Pancreas (tissue), 10 donors: ENCODE measurements at places on chromosomes 1 and 21.

- DNase-seq = no peak
Observed at GRCh38 chr1:224815647-224816046, 113.8 kb upstream of the DNAH14 start.

- DNase-seq = no peak
Observed at GRCh38 chr1:112762541-112763500, 47.7 kb upstream of the PPM1J start.

DNA sequence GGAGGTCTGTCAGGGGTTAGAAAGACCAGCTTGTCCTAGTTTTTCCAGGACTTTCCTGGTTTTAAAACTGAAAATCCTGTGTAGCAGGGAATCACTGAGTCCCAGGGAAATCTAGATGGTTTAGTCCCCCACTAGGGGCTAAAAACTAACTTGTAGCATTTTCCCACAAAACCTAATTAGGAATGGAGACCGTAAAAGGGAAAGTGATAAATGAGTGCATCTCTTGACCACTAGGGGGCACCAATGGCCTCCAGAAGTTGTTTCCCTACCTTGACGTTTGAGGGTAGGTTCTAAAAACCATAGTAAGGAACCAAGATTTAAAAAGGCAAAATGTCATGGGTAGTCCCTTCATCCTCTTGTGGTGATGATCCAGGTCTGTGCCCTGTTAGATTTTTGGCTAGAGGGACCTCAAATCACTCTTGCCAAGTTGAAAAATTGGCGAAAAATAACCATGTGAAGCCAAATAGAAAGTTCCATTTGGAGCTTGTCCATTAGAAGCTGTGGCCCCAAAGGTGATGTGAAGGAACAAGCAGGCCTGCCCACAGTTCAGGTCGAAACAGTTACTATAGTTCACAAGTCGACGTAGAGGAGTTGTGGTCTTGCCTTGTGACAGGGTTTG, 24.5 kb downstream of the CLIC6 start:
- peak; percentile 23 for DNase-seq

DNA sequence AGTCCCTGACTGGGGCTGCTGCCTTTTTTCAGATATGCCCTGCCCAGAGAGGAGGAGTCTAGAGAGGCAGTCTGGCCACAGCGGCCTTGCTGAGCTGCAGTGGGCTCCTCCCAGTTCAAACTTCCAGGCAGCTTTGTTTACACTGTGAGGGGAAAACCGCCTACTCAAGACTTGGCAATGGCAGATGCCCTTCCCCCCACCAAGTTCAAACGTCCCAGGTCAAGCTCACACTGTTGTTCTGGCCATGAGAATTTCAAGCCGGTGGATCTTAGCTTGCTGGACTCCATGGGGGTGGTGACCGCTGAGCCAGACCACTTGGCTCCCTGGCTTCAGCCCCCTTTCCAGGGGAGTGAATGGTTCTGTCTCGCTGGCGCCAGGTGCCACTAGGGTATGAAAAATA, 18.3 kb upstream of the C1orf53 start:
- peak; percentile 66 for DNase-seq

GRCh38 chr1:58238846-58239245, 307.7 kb downstream of the OMA1 start:
- no peak for DNase-seq

DNA sequence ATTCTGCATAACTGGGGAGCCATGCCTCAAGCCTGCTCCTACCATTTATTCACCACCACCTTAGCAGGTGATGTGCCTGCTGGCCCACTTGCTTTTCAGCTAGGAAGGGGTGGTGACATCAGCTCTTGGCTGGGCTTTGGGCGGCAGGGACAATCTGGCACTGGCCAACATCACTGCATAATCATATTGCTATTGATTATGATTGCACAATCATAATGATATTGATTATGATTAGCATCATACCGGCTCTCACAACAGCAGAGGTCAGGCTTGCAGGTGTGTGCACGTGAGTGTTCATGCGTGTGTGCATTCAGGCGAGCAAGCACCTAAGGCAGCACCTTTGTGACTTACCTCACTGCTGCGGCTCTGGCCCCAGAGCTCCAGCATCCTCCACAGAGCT, 273.8 kb downstream of the AJAP1 start:
- DNase-seq = no peak

- no peak for DNase-seq
Observed at GRCh38 chr21:33975548-33976081, 60.0 kb upstream of the ATP5PO start.

- DNase-seq = peak; percentile 75
Observed at GRCh38 chr1:68049941-68050878, at the start of gene DIRAS3. DIRAS3 (minus strand) TSS chr1:68050627; CDS start chr1:68047297, 3,330 bp downstream.

DNA sequence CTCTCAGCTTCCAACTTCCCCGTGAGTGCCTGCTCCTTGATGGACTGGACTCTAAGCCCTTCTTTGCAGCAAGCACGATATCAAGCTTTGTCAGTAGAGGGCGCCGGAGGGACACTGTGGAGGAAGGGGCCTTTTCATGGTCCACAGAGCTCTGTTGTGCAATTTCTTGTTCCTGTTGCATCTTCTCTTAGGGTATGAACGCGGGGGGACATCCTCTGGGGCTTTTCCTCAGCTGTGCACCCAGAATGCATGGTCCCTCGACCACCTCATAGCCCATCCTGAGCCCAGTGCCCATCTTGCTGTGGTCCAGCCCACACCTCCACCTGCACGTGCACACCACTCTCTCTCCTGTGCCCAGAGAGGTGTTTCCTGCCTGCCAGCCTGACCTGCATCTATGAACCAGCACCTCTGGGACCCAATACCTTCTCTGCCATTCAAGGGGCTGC, 556.8 kb downstream of the PTPRU start:
- DNase-seq = peak; percentile 92

- DNase-seq = peak; percentile 63
Observed at GRCh38 chr1:54577612-54578011, 29.6 kb downstream of the ACOT11 start.

GRCh38 chr1:212612041-212612961, 3.7 kb downstream of the ATF3 start:
- no peak for DNase-seq

DNA sequence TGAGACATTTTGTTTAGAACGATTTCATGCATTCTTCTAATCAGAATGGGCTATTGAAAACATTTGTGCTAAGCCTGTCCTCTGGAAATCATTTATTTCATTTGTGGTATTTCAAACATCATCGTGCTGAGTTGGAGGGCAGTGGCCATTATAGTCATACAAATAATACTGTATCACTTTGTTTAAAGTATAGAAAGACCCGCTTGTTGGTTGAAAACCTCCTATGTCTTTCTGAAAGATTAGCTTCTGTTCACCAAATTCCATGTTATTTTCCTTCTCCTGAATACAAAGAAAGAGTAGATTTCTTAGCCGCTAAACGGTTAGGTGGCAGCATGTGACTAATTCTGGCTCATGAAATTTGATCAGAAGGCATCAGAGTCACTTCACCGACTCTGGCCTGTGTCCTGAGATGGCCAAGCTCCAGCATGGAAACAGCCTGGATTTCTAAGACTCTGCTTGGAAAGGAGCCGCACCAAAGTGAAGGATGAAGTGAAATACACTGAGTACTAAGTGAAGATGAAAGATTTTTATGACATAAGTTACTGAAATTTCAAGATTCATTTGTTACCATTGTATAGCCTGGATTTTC, 355.1 kb downstream of the USP25 start:
- no peak for DNase-seq

DNA sequence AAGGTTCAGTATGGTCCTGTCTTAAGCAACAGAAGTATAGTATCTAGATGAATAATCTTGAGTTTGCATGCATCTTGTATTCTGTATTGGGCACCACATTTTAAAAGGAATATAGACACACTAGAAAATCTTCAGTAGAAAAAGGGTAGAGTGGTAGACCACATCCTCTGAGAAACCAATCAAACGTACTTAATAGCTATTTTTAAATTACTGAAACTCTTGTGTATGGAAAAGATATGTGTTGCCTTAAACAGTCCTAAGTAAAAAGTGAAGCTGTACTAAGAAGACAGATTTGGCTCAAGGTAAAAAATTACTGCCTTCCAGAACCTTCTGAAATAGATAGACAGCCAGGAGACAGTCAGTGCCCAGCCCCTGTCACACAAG, 3.1 kb downstream of the CTXND2 start:
- DNase-seq = no peak
